ENCODE measurements at places on chromosomes 16 and 17.

GRCh38 chr17:16915752-16916556, 56.0 kb downstream of the TNFRSF13B start:
- peak; percentile 78 for DNase-seq

GRCh38 chr16:56864960-56865359, at the start of gene SLC12A3:
Gene SLC12A3, plus strand, starts transcription at chr16:56865207. Its CDS starts 29 bp downstream, at chr16:56865236.
- DNase-seq: no peak

GRCh38 chr16:86665319-86665675, 86.9 kb downstream of the FOXL1 start:
- DNase-seq: no peak

- no peak for DNase-seq
Measured at GRCh38 chr16:54505549-54506213, 219.1 kb upstream of the IRX3 start.

- DNase-seq: no peak
Measured at GRCh38 chr17:82611140-82612058, 36.8 kb downstream of the WDR45B start.
